Neural progenitor cell (in vitro differentiated cells): ENCODE measurements at places on chromosomes 2 and 18. TPM values are rescaled to one million over a fixed set of nuclear protein-coding genes. Genes with fewer than 3 reads are reported as not detected.

Gene SNX17
- total RNA-seq: 65.2 and 92.6 TPM in 2 replicates

DNA sequence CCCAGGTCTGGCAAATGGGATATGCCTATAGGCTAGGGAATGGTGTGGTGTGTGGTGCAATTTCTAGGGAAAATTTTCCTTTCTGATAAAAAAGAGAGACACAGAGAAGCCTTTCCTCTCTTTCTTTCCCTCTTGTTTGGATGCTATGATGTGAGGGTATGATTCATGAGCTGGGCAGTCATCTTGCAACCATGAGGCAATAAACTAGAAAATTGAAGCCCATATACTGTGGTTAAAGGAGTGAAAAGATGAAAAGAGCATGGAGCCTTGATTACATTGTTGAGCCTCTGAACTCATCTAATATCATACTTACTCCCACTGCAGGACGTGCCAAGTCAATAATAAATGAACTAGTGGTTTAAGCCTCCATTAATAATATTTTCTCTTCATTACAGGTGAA lies 215.6 kb downstream of the HAUS1 start:
- H3K36me3 ChIP-seq: no peaks in the 10 kb centered on the region
- H3K27me3 ChIP-seq: no peaks in the 10 kb centered on the region
- no peak overlapping the region for H3K27ac ChIP-seq
- peaks cover 32% of the 10 kb centered on the region for H3K4me1 ChIP-seq
- H3K4me3 ChIP-seq: no peak overlapping the region

DNA sequence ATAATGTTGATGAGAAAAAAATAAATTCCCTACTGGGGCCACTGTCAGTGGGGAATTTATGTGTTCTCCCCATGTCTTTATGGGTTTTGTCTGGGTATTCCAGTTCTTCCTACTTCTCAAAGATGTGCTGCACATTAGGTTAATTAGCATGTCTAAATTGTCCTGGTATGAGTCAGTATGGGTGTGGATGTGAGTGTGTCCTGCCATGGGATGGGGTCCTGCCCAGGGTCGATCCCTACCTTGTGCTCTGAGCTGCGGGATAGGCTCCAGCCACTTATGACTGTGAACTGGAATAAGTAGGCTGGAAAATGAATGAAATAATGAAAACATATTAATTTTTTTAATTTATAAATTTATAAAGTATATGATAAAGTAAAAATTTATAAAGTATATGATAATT lies 167.5 kb downstream of the UBR3 start:
- H3K27me3 ChIP-seq: no peaks in the 10 kb centered on the region
- no peaks in the 10 kb centered on the region for H3K36me3 ChIP-seq
- no peak overlapping the region for H3K4me3 ChIP-seq

DNA sequence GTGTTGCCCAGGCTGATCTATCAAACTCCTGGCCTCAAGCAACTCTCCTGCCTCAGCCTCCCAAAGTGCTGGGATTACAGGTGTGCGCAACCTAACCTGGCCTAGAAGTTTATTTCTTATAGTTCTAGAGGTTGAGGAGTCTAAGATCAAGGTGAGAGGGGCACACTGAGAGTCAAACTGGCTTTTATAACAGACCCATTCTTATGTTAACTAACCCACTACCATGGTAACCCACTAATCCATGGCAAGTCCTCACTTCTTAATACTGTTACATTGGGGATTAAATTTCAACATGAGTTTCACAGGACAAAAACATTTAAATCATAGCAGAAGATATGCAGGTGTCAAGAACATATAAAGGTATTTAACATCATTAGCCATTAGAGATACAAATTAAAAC lies 50.6 kb downstream of the MDH1 start:
- no peaks in the 10 kb centered on the region for H3K4me1 ChIP-seq
- H3K36me3 ChIP-seq: no peaks in the 10 kb centered on the region
- no peak overlapping the region for H3K4me3 ChIP-seq
- H3K27ac ChIP-seq: no peak overlapping the region
- no peaks in the 10 kb centered on the region for H3K27me3 ChIP-seq
- DNase-seq: peak; percentile 10

Gene LYPD6
- total RNA-seq: 4.1 and 4.4 TPM in 2 replicates

- no peaks in the 10 kb centered on the region for H3K27me3 ChIP-seq
- no peaks in the 10 kb centered on the region for H3K4me1 ChIP-seq
- no peak overlapping the region for H3K27ac ChIP-seq
Measured at GRCh38 chr2:45884126-45884525, 232.7 kb downstream of the PRKCE start.

Gene CROCC2
- not detected in 2 replicates for total RNA-seq

GRCh38 chr18:42028247-42028832 lies 73.3 kb downstream of the PIK3C3 start:
- no peaks in the 10 kb centered on the region for H3K36me3 ChIP-seq
- H3K4me1 ChIP-seq: no peaks in the 10 kb centered on the region
- H3K27ac ChIP-seq: no peak overlapping the region
- no peak overlapping the region for H3K4me3 ChIP-seq
- peak; percentile 29 for DNase-seq
